ENCODE measurements at places on chromosomes 5 and 9.
A peak's percentile ranks its signal among the peaks of the same experiment; 100 is the strongest.

- DNase-seq, result no peak
Measured at GRCh38 chr9:28363151-28363562, 789.9 kb upstream of the C9orf72 start.

DNA sequence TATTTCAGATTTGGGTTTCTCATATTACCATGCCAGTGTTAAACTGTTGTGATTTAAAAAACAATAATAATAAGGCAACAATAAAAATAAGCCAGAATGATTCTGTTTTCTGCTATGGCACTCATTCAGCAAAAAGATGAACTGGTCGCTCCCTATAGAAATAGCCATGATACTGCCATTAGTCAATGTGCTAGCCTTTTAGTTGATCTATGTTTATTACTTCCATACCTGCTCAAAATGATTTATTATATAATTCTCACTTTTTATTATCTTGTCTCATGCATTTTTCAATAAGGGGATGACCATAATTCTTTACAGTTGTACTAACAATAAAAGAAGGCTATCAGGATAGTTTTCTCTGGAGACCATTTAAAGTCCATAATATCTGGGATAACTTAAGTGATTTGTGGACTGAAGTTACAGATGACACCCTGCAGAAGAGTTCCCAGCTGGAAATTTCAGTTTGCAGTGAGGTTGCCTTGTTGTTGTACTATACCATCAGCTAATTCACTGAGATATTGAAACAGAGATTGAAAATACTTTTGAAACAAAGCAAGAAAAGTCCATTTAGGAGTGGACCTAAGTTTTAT lies 334.3 kb downstream of the GABRB2 start:
- no peak for DNase-seq

GRCh38 chr9:73011956-73012355 lies 59.1 kb upstream of the ALDH1A1 start:
- DNase-seq, result no peak

- no peak for DNase-seq
Measured at GRCh38 chr5:74250304-74251102, 390.0 kb downstream of the ENC1 start.

GRCh38 chr9:136293476-136294077 lies 10.3 kb downstream of the CCDC187 start:
- DNase-seq, result no peak

GRCh38 chr5:136749016-136749415 lies 383.7 kb upstream of the TRPC7 start:
- DNase-seq, result no peak

- DNase-seq, result no peak
Measured at GRCh38 chr5:12902611-12903010, 998.4 kb upstream of the CTNND2 start.

DNA sequence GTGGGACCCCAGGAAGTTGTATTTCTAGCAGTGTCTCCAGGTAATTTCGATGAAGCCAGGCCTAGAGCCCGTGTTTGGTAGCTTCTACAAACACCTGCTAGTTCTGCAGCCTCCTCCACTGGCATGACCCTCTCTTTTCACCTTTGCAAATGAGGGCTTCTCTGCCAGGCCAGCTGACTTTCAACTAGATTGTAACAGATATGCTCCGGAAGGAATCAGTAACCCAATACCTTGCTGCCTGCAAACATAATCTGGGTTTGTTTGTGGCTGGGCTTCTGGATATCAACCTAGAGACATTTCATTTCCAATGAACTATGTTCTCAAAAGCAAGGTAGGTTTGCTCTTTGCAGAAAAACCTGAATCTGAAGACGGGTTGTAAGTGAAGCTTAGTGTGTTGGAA lies 354.8 kb downstream of the DMRT2 start:
- DNase-seq, result no peak

- DNase-seq, result peak; percentile 7
Measured at GRCh38 chr5:58860680-58861079, 277.8 kb downstream of the RAB3C start.

DNA sequence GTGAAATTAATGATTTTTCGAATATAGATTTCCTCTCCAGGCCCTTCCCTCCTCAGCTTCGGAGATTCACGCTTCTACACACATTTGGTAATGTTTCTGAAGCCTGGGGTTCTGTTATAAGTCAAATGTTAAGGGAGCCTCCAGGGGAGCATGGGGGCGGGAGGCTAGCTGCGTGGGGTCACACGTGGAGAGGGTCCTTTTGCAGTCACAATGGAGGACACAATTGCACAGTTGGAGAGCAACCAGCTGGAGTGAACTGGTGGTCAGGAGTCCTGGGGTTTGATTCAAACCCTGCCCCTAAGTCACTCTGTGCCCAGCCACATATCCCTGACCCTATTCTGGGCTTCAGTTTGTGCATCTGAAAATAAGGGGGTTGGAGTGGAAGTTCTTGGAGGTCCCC lies 481.4 kb downstream of the CDK5RAP2 start:
- DNase-seq, result no peak

GRCh38 chr5:33761139-33761538 lies 130.7 kb downstream of the ADAMTS12 start:
- DNase-seq, result no peak

- DNase-seq, result no peak
Measured at GRCh38 chr5:160441311-160441781, 19.7 kb downstream of the PTTG1 start.

- DNase-seq, result no peak
Measured at GRCh38 chr9:6214903-6215302, 704 bp upstream of the IL33 start.

DNA sequence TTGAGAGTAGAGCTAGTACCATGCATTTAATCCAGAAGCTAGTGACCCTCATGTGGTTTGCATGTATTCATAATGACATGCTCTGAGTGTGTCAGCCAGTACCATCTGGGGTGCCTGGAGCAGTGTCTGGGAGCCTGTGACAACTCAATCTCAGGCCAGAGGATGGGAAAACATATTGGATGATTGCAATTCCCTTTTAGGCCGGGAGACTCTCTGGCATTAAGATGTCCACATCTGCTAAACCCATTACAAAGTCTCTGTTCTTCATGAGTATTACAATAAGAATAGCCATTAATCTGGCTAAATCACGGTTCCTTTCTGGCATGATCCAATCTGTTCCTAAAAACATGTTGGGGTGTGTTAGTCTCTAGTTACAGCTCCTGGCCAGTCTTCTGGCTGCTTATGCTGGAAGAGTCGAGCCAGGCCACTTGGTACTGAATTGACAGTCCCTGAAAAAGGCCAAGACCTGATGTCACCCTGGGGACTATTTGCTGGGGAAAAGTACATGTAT lies 475.7 kb downstream of the ENC1 start:
- DNase-seq, result no peak

DNA sequence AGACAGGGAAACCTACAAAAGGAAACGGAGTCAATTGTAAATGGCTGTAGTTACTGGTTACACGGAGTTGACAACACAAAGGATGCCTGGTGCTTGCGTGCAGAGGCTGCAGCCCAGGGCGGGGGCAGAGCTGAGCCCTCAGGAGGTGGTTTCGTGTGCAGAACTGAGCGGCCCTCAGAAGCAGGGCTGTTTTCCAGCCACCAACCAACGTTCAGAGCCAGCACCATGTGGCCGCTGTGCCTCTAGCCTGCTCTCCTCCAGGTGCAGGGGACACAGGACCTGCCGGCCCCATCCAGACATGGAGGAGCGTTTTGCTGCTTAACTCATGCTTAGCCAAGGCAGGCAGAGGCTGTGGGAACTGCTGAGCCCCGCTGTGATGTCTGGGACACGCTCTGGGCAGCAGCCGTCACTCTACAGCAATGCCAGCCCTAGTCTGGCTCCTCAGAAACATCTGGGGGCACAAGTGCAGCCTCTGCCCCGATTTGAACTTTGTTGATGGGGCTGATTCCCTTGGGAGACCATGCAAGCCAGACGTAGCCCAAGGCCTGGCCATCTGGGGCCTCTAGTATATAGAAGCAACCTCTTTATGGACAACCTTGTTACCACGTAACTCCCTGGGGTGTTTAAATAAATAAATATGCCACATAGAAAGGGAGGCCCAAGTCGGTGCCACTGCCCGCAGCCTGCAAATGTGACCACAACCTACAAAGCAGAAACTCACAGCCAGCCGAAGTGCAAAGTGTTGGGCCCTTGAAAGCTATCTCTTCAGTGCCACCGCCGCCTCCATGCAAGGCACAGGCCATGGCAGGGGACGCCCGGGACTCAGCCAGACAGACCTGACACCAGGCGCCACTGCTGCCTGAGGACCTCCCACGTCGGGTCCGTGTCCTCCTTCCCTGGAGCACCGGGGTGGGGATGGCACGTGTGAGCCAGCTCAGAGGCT lies 42.1 kb downstream of the NKD2 start:
- DNase-seq, result no peak

DNA sequence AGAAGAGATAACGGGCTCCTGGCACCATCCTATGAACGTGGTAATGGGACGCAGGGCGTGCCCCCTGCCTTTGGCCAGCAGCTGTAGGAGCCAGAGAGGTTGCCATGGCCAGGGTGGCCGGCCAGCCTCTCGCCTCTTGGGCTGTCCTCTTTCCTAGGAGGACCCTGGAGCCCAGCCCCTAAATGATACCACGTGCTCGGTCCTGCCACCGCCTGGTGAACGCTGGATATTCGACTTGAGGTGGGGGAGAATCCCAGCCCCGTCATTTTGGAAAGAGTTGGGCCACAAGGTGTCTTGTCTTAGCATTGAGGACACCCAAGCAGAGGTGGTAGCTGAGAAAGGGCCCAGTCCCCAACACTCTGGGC lies 391 bp upstream of the NRG2 start:
- DNase-seq, result no peak

- no peak for DNase-seq
Measured at GRCh38 chr9:115109486-115109885, 8.5 kb downstream of the TNC start.

DNA sequence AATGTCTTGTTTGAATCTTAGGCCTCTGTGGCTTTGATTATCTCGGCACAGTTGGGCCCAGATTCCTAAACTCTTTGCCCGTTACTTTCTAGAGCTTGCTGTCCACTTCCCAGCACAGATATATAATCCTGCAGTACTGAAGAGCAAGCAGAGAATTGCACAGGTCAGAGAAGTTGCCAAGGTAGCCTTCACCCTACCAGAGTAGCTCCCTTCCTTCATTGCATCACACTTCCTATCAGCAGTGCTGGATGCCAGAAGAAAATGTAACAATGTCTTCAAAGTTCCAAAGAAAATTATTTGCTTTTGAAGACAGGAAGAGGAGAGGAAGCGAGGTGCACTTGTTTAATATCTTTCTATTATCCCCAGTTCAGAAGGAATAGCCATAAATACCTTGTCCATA lies 38.1 kb upstream of the SPATA31D4 start:
- DNase-seq, result no peak

GRCh38 chr9:134190232-134191121 lies 26.1 kb upstream of the RNU6ATAC start:
- no peak for DNase-seq

GRCh38 chr5:135211791-135212190 lies 177.8 kb upstream of the PITX1 start:
- DNase-seq, result no peak

GRCh38 chr5:169263591-169263990 lies 37.3 kb downstream of the SLIT3 start:
- no peak for DNase-seq

Measured in thymus (tissue), 14 donors.